Osteoblast (primary cell): ENCODE measurements at places on chromosomes 7 and 10.
A peak's percentile ranks its signal among the peaks of the same experiment; 100 is the strongest.

DNA sequence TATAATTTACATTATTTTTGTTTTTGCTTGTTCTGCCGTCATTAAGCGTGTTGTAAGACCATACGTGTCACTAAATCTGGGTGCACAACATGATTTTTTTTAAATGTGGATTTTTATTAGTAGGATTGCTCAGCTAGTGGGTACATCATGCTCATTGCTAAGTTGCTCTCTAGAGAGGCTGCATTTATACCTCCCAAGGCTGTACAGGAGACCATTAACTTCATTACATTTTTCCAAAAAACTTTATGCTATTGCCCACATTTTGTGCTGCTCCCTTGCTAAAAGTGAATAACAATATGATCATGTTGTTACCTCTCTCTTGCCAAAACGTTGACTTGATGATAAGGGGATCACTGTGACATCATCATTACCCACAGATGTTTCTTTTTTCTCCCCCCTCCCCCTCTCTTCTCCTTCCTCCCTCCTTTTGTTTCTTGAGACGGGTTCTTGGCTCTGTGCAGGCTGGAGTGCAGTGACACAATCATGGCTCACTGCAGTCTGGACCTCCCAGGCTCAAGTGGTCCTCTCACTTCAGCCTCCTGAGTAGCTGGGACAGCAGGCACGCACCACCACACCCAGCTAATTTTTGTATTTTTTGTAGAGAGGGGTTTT, 65.1 kb downstream of the BMPR1A start:
- peak; percentile 38 for DNase-seq

GRCh38 chr7:32582036-32582435, 86.7 kb downstream of the AVL9 start:
- no peak for DNase-seq

- no peak for DNase-seq
Observed at GRCh38 chr10:60042914-60043313, 136.6 kb upstream of the CCDC6 start.

- DNase-seq, result no peak
Observed at GRCh38 chr7:156091519-156092080, 279.3 kb upstream of the SHH start.

DNA sequence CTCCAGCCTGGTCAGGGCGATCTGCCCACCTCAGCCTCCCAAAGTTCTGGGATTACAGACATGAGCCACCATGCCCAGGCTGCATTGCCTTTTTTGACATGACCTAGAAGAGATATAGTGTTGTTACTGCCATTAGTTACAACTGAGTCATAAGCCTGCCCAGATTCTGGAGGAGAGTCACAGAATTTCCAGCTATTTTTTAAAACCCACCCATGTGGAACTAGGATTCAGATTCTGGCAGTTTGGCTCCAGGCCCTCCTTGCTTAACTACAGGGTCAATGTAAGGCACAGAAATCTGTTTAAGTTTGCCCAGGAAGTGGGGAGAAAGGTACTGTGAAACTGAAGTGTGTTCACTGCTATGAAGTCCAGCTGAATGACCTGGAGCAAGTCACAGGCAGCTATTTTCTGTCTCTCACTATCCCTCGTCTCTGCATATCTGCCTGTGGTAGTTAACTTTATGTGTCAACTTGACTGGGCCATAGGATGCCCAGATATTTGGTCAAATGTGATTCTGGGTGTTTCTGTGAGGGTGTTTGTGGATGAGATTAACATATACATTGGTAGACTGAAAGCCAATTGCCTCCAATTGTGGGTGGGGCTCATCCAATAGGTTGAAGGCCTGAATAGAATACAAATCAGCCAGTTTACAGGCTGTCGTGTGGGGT, 8.4 kb upstream of the MARVELD1 start:
- no peak for DNase-seq

DNA sequence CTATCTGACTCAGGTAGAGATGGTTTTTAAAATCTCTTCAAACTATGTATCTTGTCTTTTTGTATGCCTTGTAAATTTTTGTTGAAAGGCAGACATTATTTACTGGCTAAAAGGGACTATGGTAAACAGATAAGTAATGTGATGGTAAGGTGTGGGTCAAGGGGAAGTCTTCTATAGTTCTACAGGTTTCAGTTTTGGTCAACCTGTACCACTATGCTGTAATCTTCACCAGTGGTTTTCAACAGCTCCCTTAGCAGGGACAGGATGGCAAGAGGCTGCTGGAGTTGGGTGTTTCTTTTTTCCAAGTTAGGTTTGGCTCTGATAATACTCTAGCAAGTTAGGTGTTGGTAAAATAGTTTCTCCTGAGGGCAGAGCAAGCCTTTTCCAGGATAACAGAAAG, 32.7 kb upstream of the FZD8 start:
- no peak for DNase-seq

DNA sequence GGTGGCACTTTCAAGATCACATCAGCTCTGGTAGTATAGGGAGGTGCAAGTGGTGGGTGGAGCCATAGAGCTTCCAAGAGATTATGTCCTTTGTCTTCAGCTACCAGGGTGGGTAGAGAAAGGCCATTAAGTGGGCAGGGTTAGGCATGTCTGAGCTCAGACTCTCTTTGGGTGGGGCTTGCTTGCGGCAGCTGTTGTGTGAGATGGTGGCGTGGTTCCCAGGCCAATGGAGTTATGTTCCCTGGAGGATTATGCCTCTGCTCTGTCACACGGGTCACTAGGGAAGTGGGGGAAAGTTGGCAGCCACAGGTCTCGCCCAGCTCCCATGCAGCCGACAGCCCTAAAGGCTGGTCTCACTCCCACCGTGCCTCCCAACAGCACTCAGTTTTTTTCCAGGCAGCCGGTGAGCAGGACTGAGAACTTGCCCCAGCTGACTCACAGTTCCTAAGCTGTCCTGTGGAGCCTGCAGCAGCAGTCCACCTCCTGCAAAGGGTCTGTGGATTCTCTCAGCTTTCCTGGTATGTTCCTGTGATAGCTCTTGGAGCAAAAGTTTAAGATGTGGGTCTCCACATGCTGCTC, 459.0 kb downstream of the SH2D4B start:
- DNase-seq, result no peak

- DNase-seq, result no peak
Observed at GRCh38 chr10:118783776-118784545, 29.2 kb upstream of the CACUL1 start.
